ENCODE measurements at places on chromosomes 7 and 10.

DNA sequence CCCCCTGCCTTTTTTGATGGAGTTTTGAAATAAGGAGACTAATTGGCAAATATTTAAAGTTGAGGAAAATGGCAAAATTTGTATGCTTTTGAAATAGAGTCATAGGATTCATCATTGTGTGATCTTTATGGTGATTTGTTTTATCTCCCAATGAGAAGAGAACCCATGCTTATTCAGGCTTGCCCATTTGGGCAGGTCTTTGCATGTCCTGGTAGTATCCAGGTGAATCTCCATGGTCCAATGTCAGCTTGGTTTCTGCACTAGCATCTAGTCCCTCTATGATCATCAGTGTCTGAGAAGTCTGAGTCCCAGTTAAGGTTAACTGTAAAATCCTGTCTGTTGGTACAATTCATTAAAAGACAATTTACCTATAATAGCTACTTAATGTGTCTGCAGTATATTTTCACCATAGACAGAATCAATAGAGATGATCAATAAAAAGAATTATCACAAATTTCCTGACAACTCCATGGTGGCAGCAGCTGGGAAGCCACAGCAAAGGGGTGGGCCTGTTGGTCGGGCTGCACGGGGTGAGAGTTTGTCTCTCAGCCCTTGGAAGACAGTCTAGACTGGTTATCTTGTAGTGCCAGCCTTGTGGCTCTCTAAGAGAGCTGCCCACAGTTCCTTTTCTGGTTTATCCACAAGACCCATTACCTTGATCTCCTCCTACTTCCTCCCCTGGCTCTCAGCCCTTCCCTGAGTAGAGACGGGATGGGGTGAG, 22.2 kb upstream of the BMPER start:
- peak; percentile 63 for DNase-seq

GRCh38 chr7:53358269-53358668, 322.8 kb downstream of the POM121L12 start:
- no peak for DNase-seq

- no peak for DNase-seq
Observed at GRCh38 chr7:167090-167855, 25.1 kb upstream of the FAM20C start.

DNA sequence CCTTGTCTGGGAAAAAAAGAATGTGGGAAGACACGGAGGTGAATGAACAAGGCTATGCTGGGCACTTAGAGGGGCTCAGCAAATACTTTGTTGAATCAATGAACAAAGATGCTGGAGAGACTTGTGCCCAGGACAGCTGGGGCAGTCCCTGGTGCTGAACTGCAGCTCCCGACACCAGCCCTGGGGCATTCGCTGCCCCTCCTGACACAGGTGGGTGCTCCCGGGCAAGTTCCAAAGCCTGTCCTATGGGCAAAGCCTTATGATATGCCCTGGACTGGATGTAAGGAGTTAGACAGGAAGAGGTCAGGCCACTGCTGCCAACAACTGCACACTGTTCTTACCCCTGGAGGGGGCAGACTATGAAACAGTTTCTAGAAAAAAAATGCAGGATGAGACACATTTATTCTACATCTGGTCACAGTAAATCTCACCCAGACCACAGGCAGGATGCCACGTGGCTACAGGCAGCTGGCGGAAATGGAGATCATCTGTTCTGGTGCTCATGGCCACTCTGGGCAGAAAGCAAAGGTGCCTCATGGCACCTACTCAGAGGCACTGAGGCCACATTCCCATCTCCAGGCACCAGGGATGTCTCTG, 21.9 kb upstream of the FRAT2 start:
- no peak for DNase-seq

- no peak for DNase-seq
Observed at GRCh38 chr7:105139381-105139780, 125.4 kb downstream of the KMT2E start.

- DNase-seq: no peak
Observed at GRCh38 chr7:151378011-151378410, 31.8 kb downstream of the WDR86 start.

DNA sequence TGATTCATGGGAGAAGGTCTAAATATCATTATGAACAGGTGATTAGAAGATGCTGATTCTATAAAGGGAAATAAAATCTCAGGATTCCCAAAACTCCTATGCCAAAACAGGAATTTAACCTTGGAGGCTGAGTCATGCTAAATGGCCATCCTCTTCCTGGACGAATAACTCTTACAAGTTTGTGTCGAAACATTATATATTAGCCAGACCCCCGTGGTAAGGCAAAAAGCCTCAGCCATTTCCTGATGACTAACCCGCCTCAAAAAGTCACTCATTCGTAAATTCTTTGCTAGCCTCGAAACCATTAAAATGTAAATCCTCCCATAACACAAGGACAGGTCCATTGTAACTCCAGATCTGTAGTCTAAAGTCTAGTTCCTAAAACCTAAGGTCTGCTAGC, 32.0 kb downstream of the CUL2 start:
- DNase-seq: no peak

- DNase-seq: no peak
Observed at GRCh38 chr7:12222889-12223579, 11.9 kb downstream of the TMEM106B start.

DNA sequence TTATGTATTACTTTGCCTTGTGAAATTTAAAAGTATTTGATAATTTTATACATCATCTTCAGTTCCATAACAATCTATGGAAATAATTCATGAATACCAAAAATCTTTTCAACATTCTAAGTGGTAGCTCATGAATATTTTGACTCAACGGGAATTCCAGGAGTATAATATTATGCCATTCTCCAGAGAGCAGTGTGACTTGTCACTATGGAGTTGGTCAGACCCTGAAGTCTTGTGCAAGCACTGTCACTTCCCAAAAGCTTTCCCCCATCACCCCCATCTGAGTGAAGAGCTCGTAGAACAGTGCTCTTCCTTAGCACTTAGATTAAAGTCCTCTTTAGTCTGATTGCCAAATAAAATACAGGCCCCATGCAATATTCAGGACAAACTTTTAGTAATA, 29.4 kb upstream of the CCNJ start:
- DNase-seq: no peak

GRCh38 chr7:140033036-140033435, 29.7 kb downstream of the PARP12 start:
- no peak for DNase-seq

DNA sequence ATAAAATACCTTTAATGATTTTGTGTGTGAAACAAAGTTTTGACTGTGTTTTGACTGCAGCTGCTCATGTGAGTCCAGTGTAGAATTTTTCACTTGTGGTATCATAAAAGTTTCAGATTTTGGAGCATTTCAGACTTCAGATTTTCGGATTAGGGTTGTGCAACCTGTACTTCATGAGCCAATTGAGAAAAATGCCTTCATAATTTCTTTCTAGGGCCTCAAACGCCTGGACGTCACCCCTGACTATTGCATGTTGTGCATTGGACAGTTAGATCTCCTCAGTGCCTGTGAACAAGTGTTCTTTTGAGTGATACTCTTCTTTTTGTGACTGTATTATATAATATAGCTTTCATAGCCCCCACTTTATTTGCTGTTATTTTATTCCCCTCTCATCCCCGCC, 161.1 kb downstream of the AUTS2 start:
- DNase-seq: no peak

GRCh38 chr10:123136221-123136805, 543 bp downstream of the HMX3 start:
- DNase-seq: no peak

DNA sequence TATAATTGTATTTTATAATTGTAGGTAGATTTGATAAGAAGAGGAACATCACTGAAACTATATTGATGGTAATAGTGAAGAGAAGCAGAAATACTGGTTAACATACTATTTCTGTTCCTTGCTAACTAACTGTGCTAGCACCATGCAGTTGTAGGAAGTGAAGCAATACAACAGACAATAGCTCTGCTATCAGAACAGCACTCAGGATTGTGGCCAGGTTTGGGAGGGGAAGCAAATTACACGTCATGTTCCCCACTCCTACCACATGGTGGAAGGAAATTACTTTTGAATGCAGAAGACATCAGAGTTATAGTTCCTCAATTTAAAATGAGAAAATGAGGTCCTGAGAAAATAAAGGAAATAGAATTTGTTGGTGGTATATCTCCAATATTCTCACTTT, 151.1 kb downstream of the DGKB start:
- DNase-seq: no peak

All from hematopoietic multipotent progenitor cell treated with erythropoietin and hydrocortisone succinate and interleukin-3 and kit ligand, for 8 days (in vitro differentiated cells).